NCI-H524 treated with DMSO at 0.1 percent for 48 hours (cell line): ENCODE measurements at places on chromosomes 16 and 17.

DNA sequence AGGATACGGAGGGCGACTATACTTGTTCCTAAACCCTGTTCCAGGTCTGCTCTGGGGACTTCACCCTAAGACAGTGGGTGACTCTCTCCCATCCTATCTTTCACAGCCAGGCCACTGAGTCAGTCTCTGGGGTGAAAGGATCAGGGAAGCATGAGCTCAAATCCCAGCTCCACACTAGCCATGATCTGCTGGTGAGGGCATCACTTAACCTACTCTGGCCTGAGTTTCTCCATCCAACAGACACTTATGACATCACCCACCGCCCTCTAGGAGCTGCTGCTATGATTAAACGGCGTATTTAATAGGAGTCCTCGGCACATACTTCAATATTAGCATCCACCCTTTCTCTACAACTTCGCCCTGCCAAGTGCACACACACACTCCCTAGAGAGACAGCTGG is 10.1 kb downstream of the GAST start:
- no peak for DNase-seq

- DNase-seq: no peak
These were observed 162.2 kb downstream of the CDH13 start for GRCh38 chr16:82788919-82789318.

- DNase-seq: no peak
These were observed 642.7 kb downstream of the HS3ST4 start for GRCh38 chr16:26334218-26335111.

- no peak for DNase-seq
These were observed 1.7 kb upstream of the TAF15 start for GRCh38 chr17:35807371-35808144.

DNA sequence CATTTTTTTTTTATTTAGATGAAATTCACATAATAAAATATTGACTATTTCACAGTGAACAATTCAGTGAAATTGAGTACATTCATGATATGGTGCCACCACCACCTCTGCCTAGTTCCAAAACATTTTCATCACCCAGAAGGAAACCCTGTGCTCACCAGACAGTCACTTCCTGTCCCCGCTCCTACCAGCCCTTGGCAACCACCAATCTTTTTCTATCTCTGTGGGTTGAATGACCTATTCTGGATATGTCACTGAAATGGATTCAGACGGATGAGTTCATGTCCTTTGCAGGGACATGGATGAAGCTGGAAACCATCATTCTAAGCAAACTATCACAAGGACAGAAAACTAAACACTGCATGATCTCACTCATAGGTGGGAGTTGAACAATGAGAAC is 40.5 kb downstream of the ATP2C2 start:
- DNase-seq: no peak

DNA sequence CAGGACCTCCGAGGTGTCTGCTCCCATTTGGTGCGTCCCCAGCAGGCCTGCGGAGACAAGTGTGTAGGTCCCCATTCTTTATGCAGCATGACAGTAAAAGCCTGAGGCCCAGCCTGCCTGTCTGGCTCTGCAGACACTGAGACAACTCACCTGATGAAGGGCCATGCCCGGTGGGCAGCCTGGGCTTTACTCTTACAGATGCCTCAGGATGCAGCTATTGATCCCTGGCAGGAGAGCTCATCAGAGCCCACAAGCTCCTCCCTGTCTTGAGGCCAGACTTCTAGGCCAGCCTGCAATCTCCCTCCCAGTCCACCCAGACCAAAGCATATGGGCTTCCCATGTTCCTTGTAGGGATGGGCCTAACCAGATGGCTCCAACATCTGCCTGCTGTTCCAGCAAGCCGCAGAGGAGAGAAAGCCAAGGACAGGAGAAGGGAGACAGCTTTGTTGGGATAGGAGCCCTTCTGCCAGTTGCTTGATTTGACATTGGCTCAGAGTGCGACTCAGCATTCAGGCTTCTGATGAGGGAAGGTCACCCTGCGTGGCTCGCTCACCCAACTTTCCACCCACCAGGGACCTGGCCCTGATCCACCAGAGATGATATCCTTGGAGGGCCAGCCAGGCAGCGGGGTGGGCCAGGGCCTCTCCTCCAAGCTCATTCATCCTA is 87.5 kb downstream of the SOCS1 start:
- peak; percentile 97 for DNase-seq

DNA sequence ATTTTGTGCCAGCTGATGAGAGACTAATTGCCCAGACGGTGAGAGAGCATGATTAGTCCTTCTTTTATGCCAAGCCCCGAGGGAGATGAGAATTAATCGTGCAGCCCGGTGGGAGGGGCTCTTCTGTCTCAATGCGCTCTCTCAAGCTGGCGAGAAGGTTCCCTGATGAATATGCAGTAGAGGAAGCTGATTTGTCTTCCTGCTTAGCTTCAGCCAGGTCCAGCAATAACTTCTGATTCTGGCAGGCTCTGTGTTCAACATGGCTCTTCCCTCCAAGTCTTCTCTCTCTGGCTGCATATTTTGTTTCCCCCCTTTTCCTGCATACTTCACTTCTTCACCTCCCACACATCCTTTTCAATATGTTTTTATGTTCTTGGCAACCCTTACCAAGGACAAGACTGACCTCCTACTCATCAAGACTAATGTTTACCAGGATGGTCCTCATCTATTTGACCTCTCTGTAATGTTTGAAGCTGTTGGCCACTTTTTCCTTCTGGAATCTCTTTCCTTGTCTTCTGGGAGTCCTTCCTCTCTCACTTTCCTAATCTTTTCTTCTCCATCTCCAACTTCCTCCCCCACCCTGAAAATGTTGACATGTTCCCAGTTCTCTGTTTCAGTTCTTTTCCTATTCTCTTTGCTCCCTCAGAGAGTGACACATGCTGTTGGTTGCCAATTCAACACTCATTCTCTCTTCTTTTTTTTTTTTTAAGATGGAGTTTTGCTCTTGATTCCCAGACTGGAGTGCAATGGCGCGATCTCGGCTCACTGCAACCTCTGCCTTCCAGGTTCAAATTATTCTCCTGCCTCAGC is 33.1 kb downstream of the ARL4D start:
- DNase-seq: peak; percentile 88

GRCh38 chr17:31400481-31400950 is 9.0 kb downstream of the RAB11FIP4 start:
- no peak for DNase-seq

DNA sequence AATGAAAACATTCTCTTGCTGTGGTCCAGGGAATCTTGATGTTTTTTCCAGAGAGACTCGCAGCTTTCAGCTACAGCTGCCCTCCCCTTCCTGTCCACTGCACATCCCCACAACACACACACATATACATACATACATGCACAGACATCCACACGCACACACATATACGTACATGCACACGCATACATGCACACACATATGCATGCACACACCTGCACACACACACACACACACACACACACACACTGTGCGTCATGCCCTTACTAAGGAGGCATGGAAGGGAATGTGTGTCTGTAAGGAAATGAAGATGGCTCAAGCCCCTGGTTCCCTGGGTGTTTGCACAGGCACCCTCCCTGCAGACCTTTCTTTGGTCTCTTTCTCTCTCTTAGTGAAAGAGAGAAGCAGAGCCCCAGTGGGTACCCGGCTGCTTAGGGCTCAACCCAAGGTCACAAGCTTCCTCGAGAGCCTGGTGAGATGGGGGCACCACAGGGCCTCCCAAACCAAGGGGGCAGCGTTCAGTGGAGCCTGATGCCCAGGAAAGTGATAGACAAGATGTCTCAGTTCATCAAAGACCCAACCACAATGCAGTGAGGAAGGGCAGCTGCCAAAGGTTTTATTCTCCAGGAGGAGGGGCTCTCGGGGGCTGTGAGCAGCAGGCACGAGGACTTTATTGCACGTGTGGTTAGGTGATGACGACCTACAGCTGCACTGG is 33.3 kb downstream of the TNFRSF13B start:
- DNase-seq: no peak

GRCh38 chr16:50296807-50297206 is 30.5 kb downstream of the ADCY7 start:
- DNase-seq: no peak

GRCh38 chr16:4011940-4012629 is 104.2 kb downstream of the ADCY9 start:
- no peak for DNase-seq

- no peak for DNase-seq
These were observed 3.4 kb downstream of the LYRM9 start for GRCh38 chr17:27889711-27890251.

- no peak for DNase-seq
These were observed 29.6 kb upstream of the FOXK2 start for GRCh38 chr17:82489851-82490511.

- no peak for DNase-seq
These were observed 43.7 kb downstream of the NCOR1 start for GRCh38 chr17:16171613-16172012.

- no peak for DNase-seq
These were observed 3.4 kb upstream of the MMD start for GRCh38 chr17:55424893-55425540.

DNA sequence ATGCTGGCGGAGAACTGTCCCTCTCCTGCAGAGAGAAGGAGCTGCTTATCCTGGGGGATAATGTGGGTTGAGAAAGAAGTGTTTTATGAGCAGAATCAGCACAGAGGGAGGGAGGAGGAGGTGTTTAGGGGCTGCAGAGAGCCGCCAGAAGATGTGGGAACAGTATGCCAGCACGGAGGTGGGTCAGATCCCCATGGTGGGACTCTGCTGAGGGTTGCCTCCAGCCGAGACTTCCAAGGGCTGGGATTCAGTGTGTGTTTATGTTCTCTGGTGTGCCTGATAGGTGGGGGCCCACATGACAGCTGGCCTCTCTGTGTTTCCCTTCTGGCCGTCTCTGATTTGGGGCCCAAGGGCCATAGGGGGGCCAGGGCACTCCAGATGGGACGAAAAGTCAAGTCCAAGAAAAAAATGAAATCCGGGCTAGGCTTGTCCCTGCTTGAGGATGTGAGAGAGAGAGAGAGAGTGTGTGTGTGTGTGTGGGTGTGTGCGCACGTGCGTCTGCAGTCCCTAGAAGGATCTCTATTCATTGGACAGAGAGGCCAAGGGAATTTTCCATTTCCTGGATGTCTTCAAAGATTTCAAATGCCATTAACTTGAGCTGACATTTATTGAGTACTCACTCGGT is 21.6 kb downstream of the PRKCB start:
- DNase-seq: no peak

GRCh38 chr16:85302848-85303353 is 190.6 kb upstream of the CIBAR2 start:
- DNase-seq: no peak

DNA sequence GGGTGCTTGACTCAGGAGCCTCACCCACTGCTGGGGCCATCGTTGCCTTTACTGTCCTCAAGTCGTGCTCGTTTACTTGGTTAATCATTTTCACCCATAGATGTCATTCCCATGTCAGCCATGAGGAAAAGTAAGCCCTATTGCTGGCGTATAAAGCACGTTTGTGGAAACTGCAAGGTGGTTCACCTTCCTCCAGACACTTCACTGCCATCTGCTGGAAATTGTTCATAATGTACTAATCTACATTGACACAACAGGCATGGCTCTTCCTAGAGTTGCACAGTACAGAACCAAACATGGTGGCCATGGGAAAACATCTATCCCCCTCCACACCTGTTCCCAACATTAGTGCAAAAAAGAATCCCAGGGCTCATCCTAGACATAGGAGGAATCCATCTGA is 116.6 kb downstream of the ZNF18 start:
- DNase-seq: no peak

GRCh38 chr16:5056352-5056751 is 9.4 kb downstream of the C16orf89 start:
- peak; percentile 1 for DNase-seq

DNA sequence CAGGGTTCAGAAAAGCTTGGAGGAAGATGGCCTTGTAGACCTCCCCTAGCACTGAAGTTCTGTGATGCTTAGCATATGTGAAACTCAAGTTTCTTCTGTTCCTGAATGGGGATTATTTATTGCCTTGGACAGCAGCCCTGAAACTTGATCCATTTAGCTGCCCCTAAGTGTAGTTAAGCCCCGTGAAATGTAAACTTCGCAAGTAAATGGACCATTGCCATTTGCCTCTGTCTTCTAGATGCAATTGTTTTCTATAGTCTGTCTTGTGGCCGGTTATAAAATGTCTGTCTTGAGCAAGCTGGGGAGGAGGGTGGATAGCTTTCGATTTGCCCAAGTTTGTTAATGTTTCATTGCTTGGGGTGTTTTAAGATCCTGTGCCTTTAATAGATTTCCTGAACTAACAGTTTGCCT is 261.8 kb downstream of the CDH13 start:
- peak; percentile 80 for DNase-seq

DNA sequence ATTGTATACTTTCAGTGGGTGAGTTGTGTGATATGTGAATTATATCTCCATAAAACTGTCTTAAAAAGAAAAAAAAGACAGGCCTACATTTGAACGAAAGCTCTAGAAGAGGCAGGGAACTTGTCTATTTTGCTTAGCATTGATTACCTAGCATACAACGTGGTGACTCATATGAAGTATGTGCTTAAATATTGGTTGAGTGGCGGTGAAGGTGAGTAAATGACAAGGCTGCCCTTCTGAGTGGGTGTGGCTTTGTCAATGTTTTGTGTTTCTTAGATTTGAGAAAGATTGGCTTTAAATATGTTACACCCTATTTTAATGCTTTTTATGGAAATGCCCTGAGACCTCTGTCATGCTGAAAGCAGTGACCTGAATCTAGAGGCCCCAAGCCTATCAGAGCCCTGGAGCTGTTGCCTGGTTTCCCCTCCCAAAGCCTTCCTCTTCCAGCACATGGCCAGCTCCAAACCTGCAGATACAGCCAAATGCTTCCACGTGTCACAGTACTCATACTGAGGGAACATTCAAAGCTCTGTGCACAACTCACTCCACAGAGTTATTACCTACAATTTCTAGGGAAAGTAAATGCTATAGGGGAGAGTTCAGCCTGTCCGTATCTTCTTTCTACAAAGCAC is 260.0 kb downstream of the PHKB start:
- no peak for DNase-seq

- DNase-seq: no peak
These were observed 87.9 kb downstream of the ZNF18 start for GRCh38 chr17:11909348-11909747.
